MM.1S (cell line): ENCODE measurements at places on chromosomes 12 and 14.

DNA sequence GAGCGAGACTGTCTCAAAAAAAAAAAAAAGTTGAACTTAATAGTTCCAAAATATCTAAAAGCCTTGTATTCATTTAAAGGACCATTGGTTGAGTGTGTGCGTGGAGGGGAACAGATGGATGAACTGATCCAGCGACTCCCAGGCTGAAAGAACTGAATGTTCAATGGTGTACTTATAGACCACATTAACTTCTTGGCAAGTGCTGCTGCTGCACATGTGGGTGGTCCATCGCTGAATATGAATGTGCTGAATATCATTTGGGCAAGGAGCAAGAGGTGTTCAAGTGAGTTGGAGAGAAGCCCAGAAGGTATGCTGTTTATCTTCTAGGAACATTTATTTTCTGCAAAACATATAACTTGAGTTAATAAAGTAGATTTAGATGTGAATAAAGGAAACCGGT lies 289.0 kb upstream of the RPL10L start:
- DNase-seq = no peak

- no peak for DNase-seq
Measured at GRCh38 chr14:96187216-96188031, 17.2 kb upstream of the BDKRB2 start.

DNA sequence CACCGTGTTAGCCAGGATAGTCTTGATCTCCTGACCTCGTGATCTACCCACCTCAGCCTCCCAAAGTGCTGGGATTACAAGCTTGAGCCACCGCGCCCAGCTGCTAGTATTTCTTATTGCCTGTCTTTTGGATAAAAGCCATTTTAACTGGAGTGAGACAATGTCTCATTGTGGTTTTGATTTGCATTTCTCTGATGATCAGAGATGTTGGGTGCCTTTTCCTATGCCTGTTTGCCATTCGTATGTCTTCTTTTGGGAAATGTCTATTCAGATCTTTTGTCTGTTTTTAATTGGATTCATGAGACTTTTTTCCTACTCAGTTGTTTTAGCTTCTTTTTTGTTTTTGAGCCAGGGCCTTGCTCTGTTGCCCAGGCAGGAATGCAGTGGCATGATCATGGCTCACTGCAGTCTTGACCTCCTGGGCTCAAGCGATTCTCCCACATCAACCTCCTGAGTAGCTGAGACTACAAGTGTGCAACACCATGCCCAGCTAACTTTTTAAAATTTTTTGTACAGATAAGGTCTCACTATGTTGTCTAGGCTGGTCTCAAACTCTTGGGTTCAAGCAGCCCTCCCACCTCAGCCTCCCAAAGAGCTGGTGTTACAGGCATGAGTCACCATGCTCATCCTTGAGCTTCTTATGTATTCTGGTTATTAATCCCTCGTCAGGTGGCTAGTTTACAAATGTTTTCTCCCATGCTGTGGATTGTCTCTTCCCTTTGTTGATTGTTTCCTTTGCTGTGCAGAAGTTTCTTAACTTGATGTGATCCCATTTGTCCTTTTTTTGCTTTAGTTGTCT lies 65.9 kb downstream of the ACACB start:
- DNase-seq = no peak

DNA sequence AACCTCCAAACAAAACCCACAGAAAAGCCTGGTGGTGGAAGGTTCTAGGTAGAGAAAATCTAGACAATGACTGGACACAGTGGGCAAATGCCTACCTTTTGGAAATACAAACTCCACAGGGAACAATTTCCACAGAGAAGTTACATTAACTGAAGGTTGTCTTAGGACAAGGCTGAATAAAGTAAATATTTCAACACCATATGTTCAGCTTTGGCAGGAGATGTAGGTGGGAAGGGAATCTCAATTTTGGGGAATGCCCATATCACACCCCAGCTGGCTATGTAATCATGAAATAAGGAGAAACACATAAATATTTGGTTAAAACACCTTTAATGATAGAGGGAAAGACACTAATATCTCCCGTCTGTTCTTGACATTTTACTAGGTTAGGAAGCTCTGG lies 5.4 kb downstream of the SALL2 start:
- DNase-seq = no peak

- DNase-seq = no peak
Measured at GRCh38 chr12:56101045-56101444, 3.3 kb upstream of the PA2G4 start.

DNA sequence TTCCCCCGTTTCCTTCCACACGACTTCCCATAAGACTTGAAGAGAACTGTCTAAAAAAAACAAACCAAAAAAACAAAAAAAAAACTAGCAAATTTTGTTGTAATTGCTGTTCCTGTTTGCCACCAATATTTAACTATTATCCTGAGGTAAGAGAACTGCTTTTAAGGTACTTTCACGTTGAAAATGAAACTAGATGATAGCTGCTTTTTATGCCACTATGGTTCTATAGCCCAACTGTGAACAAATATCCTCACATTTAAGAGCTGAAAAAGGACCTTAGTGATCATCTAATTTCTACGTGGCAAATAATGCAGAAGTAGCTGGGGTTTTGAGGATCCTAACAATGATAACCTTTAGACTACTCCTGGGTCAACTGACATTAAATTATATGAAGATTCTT lies 98.6 kb downstream of the TAOK3 start:
- no peak for DNase-seq

DNA sequence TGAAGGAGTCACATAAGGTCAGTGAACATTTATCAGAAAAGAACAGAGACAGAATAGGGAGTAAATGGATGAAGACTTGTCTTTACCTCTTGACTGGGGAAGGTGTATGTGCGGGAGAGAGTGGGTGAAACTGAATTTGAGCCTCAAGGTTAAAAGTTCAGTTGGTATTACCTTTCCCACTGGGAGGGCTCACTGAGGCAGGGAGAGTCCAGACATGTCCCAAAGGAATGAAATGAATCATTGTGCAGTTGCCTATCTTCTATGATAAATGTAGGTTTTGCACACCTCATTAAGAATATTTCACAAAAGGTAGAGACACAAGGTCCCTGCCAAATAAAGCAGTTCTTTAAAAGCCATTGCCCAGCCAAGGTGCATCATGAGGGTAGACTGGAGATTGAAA lies 105.2 kb downstream of the KCNA5 start:
- no peak for DNase-seq

DNA sequence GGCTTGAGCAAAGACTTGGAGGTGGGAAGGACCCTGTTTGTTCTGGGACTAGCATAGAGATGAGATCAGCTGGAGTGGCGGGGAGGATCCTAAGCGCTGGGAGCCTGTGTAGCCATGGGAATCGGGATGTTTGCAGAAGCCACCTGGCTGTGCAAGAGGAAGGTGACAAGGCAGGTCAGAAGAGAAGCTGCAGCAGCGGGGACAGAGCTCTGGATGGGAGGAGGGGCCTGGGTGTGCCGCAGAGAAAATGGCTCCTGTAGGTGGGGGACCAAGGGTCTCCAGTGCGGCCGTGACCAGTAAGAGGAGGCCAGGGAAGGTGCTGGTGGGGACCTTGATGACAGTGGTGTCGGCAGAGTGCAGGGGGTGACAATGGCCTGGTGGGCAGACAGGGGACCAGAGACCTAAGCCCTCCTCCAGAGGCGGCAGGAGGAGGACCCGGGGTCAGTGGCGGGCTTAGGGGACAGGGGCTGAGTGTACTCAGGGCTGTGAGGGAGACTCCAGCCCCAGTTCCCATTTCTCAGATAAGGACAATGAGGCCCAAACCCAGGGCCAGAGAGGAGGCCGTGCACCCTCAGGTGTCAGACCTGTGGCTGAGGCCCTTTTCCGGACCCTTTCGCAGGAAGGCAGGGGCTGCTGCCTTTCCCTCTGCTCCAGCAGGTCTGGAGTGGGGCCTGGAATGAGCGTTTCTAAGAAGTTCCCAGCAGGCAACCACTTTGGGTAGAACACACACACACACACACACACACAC lies 206.6 kb upstream of the RTL1 start:
- DNase-seq = no peak

DNA sequence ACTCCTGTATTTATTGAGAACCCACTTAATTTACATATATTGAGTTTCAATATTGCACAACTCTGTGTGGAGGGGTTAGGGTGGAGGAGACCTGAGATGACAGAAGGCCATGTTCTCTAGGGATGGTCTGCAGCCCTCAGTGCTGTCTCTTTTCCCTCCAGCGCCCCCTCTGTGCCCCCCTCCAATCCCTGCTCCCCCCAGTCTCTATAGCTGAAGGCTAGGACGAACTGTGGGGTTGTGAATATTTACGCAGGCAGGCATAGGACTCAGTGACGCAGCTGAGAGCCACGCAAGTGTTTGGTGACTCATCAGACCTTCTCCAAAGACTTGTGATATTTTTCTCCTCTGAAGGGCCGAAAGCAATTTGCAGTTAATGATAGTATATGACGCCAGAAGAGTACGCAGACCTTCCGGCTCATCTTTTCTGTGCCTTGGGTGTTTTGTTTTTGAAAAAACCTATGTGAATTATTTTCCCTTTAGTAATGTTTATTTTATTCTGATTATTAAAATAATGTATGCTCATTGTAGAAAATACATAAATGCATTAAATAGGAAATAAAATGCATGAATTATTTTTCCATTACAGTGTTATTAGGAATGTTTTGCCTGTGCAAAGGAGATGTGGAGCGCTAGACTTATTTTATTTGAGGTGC lies 85.3 kb downstream of the SLC25A47 start:
- no peak for DNase-seq

DNA sequence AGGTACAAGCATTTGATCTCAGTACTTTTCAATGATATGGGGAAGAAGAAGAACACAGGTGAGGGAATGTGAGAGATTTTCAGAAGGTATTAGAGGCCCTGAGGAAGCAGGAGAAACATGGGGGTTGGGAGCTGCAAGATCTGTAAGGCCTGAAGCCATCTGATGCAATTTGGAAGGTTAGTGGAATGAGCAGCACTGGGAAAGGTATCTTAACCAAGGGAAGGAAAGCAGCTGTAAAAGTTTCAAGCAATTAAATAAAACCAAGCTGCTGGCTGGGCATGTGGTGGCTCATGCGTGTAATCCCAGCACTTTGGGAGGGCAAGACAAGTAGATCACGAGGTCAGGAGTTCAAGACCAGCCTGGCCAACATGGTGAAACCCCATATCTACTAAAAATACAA lies 104.4 kb upstream of the PARP11 start:
- no peak for DNase-seq

- DNase-seq = no peak
Measured at GRCh38 chr14:84750763-84751554, 779.0 kb upstream of the FLRT2 start.
